ENCODE measurements at places on chromosomes 3 and 15.

DNA sequence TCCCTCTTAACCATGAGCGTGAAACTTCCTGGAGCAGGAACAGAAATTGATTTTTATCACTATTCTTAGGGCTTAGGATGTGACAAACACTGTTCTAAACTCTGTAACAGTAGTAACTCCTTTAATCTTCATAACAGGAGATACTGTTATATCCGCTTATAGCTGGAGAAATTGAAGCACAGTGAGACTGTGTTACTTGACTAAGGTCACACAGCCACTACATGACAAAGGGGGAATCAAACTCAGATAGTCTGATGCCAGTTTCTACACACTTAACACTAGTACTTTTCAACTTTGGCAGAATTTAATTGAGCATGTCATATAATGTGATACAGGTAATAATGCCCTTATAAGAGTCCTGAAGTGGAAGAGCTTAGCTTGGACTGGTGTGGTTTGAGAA lies 800 bp upstream of the TARS3 start:
- DNase-seq = no peak

DNA sequence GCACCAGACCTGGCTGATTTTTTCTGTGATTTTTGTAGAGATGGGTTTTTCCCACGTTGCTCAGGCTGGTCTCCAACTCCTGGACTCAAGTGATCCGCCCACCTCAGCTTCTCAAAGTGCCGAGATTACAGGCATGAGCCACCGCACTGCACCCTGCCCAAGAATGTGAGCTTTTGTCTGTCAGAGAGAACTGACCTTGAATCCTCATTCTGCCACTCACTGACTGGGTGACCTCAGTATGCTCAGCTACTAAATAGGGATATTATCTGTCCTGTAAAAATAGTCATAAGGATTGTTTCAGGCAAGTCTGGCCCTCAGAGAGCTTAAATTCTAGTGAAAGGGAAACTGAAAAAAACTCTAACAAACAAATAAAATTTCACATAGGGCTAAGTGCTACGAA lies 2.1 kb upstream of the RFT1 start:
- DNase-seq = no peak

- DNase-seq = no peak
Observed at GRCh38 chr15:63403254-63403945, 21.8 kb upstream of the CA12 start.

DNA sequence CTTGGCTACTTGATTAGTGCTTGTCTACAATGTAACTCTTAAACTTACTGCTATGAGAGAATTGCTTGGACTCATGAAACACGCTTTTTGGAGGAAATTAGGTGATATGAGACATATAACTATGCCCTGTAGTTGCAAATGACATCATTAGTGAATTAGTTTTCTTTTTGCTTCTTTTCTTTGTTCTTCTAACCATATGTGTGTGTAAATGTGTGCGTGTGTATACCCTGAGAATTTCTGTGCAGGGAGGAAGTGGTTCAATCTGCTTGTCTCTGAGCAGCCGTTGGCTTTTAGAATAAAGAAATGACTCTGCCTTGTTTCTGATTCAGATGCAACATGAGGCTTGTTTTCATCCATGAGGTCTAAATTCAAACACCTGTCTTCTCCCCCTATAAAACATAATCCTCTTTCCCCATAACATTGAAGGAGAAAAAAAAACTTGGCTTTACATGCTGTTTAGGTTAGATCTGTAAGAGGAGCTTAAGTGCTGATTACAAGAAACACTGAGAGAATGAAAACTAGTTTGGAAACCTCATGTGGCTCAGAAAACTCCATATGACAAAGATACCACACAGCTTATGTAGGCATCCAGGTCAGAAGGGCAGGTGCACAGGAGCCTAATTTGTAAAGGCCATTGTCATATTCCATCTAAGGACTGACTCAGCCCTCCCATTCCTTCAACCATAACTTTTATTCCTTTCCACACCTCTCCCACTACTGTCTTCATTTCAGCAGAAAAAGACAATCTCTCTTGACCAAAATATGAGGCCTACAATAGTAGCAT lies 30.5 kb upstream of the BLM start:
- no peak for DNase-seq

- no peak for DNase-seq
Observed at GRCh38 chr15:63440756-63441155, 59.1 kb upstream of the CA12 start.

- DNase-seq = no peak
Observed at GRCh38 chr3:183790700-183791099, 34.7 kb downstream of the MAP6D1 start.

- no peak for DNase-seq
Observed at GRCh38 chr3:14000556-14000955, 120.7 kb upstream of the WNT7A start.

DNA sequence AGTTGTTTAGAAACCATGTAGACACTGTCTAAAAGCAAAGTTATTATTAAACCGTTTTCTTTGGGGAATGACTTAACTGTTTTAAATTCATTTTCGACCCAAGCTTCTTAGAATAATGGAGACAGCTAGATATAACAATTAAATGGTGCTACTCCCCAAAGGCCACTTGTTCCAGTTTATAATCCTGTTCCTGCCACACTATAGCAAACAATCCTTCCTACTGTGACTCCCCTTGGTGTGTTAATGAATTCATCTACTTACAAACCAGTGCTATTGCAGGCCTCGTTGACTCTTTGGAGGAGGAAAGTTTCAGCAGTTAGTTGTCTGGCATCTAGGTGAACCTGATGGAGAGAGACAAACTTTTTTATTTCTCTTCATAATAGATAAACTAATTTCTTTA lies 25.2 kb upstream of the CLSTN2 start:
- DNase-seq = no peak

DNA sequence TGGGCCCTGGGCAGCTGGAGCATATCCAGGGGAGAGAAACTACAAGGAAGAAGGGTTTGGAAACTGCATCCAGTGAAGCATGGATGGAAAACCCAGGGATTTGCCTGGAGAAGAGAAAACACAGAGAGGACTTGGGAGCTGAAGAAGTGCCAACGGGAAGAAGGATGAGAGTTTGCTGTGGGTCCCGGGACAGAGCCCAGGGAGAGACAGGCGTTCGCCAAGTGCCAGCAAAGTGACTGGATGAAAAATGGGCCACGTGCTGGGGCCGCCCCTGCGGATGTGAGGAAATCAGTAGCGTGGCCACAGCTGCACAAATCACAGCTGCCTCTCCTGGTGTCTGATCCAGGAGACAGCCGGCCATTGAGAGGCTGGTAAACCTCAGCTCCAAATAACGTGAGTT lies 70.4 kb downstream of the HES1 start:
- DNase-seq = no peak

- DNase-seq = no peak
Observed at GRCh38 chr3:185586686-185587039, 568 bp downstream of the SENP2 start.

DNA sequence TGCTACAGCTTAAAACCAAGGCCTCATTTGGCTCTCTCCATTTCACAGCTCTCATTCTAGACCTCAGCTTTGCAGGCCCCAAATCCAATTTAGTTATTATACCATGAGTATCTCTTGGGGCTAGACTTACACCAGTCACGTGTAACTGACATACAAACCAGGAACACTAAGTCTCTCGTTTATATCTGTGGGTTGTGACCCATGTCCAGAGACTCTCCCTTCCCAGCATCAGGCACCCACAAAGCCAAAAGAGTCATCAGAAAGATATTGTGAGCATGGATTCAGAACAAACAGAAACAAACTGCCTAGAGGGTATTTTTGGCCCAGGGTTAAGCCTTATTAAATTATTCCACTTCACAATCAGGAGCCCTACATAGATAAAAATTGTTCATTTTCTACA lies 5.6 kb upstream of the CCDC13 start:
- no peak for DNase-seq

DNA sequence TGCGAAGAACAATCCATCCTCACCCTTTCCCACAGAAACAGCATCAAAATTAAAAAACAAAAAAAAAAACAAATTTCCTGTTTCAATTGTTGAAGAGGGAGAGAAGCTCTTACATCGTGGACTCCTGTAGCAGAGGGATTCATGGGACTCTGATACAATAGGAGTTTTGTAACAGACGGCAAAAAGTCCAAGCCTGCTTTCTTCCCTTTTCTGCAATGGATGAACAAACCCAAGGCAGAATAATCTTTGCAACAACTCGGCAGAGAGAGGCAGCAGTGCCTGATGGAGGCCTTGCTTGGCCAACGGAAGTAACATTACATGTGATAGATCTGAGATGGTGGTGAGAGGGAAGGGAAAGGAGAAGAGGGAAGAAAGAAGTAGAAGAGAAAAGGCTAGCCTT lies 26.9 kb downstream of the CCR4 start:
- no peak for DNase-seq

GRCh38 chr3:115275896-115276295 lies 128.8 kb upstream of the ZBTB20 start:
- no peak for DNase-seq

DNA sequence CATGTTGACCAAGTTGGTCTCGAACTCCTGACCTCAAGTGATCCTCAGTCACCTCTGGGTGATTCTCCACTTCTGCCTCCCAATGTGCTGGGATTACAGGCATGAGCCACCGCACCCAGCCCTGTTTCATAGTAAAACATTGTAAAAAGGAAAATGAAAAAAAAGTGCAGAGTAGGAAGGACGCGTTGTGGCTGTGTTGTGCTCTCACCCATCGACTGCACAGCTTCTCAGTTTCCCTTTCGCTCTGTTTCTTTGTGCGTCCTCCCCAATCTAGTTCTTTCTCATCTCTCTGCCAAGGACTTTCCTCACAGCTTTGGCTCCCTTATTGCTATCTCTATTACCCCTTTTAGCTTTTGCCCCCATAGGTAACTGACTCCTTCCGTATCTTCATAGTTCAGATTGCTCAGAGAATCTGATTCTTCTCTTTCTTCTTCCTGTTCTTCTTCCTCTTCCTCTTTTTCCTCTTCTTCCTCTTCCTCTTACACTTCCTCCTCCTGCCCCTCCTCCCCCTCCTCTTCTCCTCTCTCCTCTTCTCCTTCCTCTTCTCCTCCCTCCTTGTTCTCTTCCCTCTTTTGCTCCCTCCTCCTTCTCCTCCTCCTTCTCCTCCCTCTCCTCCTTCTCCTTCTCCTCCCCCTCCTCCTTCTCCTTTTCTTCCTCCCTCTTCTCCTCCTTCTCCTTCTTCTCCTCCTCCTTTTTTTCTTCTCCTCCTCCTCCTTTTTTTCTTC lies 81.1 kb upstream of the VGLL4 start:
- no peak for DNase-seq

DNA sequence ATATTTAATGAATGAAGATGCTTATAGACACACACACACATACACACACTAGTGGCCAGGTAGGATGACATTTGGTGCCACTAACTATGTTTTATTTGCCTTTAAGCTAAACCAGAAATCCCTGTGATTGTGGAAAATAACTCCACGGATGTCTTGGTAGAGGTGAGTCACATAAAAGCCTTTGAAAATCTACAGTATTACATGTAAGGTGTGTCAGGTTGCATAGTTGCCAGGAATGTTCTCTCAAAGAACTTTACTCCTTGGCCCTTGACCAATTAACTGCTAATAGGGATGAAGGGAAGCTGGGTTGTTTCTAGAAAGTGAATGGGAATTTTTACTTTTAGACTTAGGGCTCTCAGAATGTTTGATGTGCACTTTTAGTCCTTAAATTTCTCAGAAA lies 9.9 kb downstream of the ZBED2 start:
- no peak for DNase-seq

GRCh38 chr3:54086652-54087405 lies 35.5 kb upstream of the CACNA2D3 start:
- DNase-seq = no peak

DNA sequence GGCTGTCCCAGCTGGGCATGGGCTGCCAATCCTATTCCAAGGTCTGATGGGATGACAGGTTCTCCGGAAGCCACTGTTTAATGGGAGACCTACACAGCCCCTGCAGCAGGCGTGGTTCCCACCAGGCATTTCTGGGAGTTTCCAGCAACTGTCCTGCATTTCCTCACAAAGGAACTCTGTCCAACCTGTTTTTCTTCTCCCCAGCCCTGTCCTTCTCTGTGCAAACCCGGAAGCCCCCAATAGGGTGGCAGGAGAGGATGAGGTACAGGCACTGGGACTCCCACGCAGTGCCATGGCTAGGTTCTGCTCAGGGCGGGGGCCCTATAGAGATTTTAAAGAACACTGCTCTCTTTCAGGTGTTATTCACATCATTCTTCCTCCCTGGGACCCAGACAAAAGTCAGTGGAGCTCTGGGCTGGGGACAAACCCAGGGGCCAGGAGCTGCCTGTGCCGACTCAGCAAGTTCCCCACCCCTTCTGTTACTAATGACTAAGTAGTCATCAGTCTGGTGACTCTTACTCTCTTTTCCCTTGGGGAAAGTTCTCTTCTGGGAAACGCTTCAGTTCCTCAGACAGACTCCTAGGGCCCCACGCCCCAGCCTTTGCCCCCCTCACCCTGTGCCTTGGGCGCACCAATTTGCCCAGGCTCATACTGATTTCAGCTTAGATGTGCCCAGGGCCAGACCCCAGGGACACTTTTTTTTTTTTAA lies 97.7 kb downstream of the CD47 start:
- no peak for DNase-seq

DNA sequence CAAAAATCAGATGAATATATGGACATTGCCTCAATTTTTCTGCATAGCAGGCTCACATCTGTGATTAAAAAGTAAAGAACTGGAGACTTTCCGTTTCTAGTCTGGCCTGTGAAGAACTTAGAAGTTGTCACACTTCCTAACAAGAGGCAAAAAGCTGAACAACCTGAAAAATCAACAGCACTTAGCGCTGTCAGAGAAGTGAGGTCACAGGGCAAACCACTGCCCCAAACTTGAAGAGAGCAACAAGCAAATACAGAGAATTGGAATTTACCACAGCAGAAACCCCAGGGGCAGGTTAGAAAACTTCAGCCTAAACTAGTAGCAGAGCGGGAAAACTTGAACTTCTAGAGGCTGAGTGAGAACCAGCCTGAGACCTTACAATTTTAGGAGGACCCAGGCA lies 38.9 kb downstream of the CCDC54 start:
- DNase-seq = no peak

GRCh38 chr15:92909136-92909781 lies 9.1 kb downstream of the CHD2 start:
- DNase-seq = no peak

DNA sequence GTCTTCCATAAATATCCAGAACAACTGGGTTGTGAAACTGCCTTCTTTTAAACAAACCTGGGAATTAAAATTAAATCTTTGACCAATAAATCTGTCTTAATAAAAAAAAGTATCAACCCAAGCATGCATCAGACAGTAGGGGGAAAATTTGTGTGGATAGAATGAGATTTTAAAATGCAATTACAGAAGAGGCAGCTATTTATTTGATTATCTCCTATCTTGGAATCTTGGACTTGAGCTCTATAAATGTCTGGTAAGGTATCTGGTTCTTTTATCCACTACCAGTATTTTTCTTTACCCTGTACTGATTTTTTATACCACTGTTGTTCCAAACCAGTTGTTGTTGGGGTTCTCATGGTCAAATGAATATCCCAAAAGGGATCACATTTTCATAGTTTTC lies 157.6 kb upstream of the VEPH1 start:
- no peak for DNase-seq

DNA sequence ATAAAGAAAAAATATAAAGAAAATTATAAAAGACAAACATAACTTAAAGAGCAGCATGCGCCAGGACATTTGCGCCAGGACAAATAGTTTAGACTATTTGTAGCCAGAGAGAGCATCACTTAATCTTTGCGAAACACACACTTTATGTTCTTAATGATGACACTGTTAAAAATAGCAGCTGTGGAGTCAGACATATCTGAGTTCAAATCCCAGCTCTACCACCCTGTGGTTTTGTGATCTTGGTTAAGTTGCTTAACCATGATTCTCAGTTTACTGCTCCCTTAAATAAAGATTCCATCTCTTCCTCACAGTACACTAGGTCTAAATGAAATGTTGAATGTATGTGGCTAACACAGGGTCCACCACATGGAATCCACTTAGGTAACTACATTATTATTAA lies 31.4 kb downstream of the KCNMB2 start:
- no peak for DNase-seq

Data from amniotic stem cell (primary cell).